ENCODE measurements at places on chromosomes 12 and 14.

GRCh38 chr14:60166142-60166541 is 944 bp upstream of the DHRS7 start:
- DNase-seq = no peak

GRCh38 chr12:77045183-77045582 is 20.2 kb downstream of the E2F7 start:
- DNase-seq = no peak

GRCh38 chr12:12440784-12441428 is 84.0 kb downstream of the BORCS5 start:
- DNase-seq = no peak

- DNase-seq = peak; percentile 82
Observed at GRCh38 chr12:30926243-30927221, at the start of gene TSPAN11. TSPAN11 (plus strand) TSS chr12:30926748; CDS start chr12:30953992, 27,244 bp downstream.

All from femur (tissue), 1 donor.